Vagina (tissue), 2 donors: ENCODE measurements at places on chromosomes 13 and 19.

DNA sequence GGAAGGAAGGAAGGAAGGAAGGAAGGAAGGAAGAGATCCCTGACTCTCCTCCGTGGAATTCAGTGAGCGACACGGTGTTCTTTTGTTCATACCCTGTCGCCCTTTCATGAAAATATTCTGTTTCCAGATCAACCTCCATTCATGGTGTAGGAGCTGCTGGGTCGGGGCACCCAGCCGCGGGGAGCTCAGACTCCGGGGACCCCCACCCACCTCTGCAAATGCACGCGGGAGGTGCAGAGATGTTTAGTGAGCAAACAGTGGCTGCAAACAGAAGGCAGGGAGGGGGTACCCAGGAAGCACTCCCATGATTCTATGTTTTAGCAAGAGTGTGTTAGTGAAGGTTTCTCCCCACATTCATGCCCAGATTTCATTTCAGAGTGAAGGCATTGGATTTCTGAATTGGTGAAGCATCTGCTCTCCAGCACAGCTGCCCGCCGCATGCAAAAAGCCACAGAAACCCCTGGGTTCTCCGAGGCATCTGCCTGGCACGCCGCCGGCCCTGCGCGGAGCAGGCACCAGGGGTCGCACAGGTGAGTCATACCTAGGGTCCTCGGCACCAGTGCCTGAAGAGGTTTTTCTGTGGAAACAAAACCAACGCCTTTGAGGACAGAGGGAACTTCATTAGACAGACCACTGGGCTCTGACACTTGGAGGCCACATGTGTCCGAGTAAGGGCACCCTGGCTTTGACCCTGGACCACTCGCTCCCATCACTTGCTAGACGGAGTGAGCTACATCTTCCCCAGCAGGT lies 80.6 kb downstream of the ZNF557 start:
- no peak for DNase-seq

DNA sequence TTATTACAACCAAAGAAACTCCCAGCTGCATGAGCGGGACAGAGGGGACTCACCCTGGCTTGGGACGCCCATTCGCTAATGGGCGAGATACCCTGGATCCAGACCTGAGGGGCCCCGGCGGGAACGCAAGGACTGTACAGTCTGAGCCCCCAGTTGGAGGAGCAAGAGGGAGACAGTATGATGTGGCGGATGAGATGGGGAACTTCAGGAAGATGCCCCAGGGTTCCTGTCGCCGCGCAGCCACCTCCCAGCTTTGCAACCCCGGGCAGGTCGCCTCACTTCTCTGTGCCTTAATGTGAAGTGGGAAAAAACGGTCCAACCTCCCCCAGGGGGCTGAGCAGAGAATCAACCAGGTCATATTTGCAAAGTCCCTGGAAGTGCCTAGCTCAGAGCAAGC lies 2.5 kb downstream of the NPAS1 start:
- no peak for DNase-seq

- no peak for DNase-seq
Measured at GRCh38 chr19:11478167-11479089, 2.4 kb downstream of the ELAVL3 start.

DNA sequence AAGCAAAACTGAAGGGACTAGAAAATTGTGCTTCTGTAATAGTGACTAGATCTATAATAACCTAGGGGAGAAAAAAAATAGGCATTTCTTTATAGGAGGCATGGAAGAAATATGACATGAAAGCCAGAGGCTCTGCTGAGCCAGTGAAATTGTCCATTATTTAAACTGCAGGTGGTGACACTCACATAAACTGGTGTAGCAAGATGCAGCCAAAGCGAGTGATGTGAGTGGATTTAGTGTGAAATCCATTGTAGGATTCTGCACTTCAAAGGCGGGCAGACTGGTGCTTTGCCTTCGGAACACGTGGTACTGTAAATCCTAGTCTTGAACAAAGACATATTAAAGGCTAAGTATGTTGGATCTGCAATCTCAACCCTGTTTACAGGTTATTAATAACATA lies 361.9 kb downstream of the TBC1D4 start:
- DNase-seq: no peak

DNA sequence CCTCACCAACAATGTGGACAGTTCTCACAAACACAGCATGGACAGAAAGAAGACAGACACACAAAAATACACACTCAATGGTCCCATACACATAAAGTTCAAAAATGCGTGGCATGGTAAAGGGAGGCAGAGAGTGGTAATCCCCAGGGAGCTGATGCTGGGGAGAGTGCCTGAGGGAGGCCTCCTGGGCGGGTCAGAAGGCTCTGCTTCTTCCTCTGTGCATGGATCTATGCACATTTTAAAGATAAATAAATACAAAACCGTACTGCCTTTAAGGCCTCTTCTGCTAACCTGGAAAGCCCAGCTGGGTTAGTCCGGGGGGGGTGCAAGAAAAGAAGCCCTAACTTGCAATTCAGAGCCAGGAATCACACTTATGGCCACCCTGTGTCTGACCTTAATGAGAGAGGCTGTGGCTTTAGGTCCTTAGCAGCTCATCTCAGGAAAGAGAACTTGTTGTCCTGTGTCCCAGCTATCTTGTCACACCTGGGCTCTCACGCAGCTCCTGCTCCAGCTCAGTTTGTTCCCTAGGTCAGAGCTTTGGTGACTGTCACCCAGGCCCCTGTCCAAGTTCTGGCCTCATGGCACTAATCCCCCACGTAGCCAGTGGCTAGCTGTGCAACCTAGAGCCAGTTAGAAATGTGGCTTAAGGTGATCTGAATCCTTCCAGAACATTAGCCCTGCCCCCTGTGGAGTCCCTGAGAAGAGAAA lies 28.5 kb downstream of the POP4 start:
- DNase-seq: no peak

DNA sequence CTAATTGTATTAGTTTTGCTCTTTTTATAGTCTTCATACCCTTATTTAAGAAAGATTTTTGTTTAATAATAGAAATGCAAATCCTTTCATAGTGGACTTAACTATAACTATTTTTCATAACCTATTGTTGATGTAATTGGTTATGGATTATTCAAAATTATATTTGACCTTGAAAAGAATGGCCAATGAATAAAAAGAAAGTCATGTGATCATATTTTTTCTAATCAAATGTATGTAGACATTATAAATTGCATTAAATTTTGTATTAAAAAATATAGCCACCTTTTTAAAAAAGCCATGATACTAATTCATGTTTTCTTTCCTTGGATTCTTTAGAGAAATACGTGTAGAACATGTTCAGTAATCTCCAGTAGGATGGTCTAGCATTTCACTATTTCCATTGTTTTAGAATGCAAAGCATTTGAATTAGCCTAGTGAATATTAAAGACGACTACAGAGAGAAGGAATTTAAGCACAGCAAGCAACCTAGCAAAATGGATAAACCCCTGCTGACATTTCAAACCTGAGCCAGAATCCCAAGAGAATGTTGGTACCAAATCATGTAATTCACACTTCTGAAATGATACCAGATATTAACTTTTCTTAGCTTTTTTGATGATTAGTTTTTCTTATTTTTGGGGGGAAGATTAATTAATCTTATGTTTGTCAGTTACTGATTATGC lies 1297.4 kb upstream of the MIR17HG start:
- DNase-seq: no peak

GRCh38 chr13:70732611-70733010 lies 624.4 kb upstream of the KLHL1 start:
- no peak for DNase-seq

- no peak for DNase-seq
Measured at GRCh38 chr13:46686171-46686570, 110.8 kb downstream of the ESD start.

DNA sequence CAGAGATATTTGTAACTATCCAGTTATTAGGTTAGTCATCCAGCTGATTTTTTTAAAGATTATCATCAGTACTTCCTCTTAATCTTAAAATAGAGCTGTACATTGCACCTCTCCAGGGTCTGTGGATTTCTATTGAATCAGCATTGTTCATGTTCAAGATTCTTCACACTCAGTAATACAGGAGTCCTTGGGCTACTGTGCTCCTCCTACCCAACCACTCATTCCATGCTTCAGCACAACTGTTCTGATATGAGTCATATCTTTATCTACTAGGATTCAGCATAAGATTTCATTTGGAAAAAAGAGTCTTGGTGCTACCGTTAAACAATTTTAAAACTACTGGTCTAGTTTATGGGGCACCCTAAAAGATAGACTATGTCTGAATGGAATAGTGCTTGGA lies 357.8 kb downstream of the DCT start:
- no peak for DNase-seq

- DNase-seq: no peak
Measured at GRCh38 chr13:24178847-24179485, 18.4 kb downstream of the SPATA13 start.

- no peak for DNase-seq
Measured at GRCh38 chr13:41130356-41130755, 2.2 kb downstream of the KBTBD6 start.

- DNase-seq: no peak
Measured at GRCh38 chr19:15252398-15253018, 20.3 kb upstream of the EPHX3 start.

GRCh38 chr13:77416666-77417212 lies 89.8 kb upstream of the MYCBP2 start:
- DNase-seq: no peak

DNA sequence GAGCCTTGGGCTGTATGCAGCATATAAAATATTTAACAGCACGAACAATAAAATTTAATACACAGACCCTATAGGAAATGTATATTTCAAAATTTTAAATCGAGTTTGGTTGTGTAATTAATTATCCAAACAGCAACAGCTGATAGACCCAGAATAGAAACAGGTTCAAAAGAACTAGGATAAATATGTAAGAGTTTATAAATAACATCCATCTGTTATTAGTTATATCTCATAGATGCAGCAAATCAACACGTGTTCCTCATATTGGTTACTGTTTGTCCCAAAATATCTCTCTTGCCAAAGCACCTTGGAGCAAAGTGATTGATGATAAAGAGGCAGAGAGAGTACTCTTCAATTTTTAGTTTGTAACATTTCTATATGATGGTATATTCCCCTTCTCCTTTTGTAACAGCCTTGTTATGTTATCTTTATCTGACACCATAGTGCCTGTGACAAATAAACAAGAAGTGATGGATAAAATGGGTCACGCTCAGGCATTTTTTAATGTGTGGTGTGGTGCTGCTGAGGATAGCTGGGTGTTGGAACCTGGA lies 260.6 kb upstream of the NBEA start:
- DNase-seq: no peak

GRCh38 chr13:40756042-40756441 lies 14.9 kb downstream of the MRPS31 start:
- no peak for DNase-seq

DNA sequence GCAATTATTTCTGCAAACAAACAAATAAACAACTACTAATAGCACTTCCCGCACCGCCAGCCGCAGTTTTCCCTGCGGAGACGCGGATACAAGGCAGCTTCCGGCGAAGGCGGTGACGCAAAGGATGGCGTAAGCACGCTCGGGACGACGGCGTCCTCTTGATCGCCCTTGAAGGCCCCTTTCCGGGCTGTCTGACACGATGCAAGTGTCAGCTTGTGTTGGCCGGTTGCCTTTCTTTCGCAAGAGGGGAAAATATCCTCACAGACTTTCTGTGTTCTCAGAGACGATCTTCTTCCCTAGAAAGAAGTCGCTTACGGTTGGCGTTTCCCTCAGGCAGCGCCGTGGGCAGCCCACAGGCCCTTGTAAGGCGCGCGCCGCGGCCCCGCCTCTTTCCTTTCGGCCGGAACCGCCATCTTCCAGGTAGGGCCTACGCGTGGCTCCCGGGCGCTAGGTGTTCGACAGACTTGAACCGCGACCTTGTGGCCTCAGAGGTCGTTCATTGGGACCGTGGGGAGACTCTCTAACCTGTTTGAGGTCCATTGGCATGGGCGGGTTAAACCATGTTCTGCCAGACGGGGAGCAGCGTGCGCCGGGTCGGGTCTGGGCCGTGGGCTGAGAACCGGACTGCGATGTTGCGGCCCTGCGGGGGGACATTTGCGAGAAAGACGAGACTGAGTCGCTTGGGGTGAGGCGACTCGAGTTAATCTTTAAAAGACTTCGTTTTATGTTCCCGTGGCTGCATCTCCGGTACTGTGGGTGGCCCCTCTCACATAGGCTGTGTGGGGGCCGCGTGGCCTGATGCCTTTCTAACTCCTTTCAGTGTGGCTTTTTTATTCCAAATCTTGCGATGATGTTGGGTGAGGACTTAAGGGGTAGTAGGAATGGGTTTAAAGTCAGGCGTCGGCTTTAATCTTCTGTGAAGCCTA lies at the start of gene RPL21:
TSS of gene RPL21 (plus strand) at position 393 of the 926 bp plus-strand sequence. CDS start 2,219 bp downstream, outside the sequence.
- peak; percentile 98 for DNase-seq

DNA sequence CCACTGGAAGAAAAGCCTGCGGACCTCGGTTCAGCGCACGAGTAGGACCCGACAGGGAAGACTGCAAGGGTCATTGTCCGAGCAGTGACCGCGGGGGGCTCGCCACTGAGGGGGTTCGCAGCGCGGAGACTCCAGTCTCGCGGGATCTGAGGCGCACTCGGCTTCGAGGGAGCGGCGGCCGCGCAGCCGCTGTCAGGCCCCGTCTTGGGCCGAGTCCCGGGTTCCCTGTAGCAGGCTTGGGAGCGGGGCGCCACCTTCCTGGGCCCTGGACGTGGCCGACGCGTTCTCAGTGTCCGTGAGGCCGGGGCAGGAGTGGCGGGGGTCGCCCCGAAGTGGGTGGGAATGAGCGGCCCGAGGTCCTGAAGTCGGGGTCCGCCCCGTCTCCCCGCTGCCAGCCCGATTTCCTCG lies 474 bp upstream of the FAM174C start:
- no peak for DNase-seq

DNA sequence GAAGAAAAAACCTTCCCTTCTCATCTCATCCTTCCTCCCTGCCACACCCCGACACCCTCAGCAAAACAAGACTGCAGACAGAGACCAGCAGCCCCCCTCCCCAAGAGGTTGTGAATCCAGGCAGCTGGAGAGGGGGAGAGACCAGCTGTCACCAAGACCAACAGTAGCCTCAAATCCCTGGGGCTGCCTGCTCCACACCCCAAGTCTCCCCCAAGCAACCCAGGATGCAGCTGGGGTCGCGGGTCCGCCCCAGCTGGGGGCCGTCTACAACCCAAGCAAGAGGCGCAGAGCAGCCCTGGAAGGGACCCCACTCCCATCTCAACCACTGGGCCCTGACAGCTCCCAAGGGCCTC lies 7.1 kb downstream of the KLF16 start:
- no peak for DNase-seq

DNA sequence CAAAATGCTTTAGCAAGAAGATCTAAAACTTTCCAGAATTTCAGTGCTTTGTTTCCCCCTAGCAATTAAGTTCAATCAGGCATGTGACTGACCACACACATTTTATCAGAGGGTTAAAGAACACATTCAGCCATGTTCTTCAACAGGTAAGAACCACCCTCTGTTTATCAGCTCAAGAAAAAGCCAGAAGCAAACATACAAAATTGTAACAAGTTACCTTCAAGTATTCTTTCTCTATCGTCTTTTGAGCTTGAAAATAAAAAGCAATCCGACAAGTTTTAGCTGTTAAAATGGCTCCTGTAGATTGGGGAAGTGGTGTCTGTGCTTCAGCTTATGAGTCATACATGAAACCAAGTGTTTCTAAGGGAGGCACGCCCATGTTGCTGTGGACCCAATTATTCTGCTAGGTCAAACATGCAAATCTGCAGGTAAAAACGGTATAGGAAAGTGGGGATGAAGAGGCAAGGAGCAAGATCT lies at the start of gene ELF1:
TSS of gene ELF1 (minus strand) at position 306 of the 477 bp plus-strand sequence. CDS start 37,262 bp downstream, outside the sequence.
- DNase-seq: no peak

GRCh38 chr19:1057176-1057855 lies 9.7 kb upstream of the ARHGAP45 start:
- no peak for DNase-seq
